ENCODE measurements at places on chromosomes 13 and 19. TPM values are rescaled to one million over a fixed set of nuclear protein-coding genes. Genes with fewer than 3 reads are reported as not detected.

The SSC5D gene
- 47.8 TPM for total RNA-seq

The CD37 gene
- total RNA-seq: not detected

The KIR2DL4 gene
- total RNA-seq: not detected

The ZNF486 gene
- total RNA-seq: 2.1 TPM

The ZNF615 gene
- total RNA-seq: 5.7 TPM

The SOX1 gene
- total RNA-seq: not detected

The CD209 gene
- not detected for total RNA-seq

DNA sequence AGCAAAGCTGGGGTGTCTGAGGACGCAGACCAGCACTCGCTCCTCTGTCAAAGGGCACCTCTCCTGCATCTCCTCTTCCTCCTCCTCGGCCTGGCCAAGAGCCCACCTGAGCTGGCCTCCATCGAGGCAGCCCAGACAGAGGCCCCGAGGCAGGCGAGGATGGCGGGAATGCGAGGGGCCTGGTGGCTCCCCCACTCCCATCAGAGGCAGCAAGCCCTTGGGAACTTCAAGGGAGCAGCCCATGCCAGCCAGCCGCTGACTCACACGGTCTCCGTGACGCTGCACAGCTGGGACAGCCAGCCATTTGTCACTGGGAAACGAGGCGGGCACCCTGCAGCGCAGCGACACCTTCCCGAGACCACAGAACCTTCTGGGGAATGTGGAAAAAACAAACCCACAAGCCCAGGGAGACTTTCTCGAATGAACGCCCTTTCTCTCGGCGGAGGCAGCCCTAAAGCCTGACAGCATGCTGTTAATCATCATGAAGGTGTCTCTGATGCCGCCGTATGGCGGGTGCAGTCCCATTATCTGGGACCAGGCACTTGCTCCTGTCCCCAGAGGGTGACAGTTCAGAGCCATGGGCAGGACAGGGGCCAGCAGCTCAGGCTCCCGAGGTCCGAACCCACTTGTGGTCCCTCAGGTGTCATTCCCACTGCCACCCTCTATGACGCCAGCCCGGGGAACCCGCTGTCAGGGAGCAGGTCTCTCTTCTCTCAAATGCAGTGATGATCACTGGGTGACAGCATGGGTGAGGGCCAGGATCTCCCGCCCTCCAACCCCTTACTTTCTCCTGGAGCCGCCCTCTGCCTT is 53.0 kb downstream of the PEPD start:
- H3K27me3 ChIP-seq: peaks cover 1% of the 10 kb centered on the region
- no peak overlapping the region for H3K27ac ChIP-seq
- H3K4me1 ChIP-seq: peaks cover 29% of the 10 kb centered on the region
- no peaks in the 10 kb centered on the region for H3K36me3 ChIP-seq

GRCh38 chr13:46587807-46588418 is 34.9 kb downstream of the LRCH1 start:
- no peaks in the 10 kb centered on the region for H3K36me3 ChIP-seq
- DNase-seq: no peak
- H3K27me3 ChIP-seq: no peaks in the 10 kb centered on the region
- no peak overlapping the region for H3K27ac ChIP-seq
- H3K4me3 ChIP-seq: no peak overlapping the region

GRCh38 chr13:50732712-50733111 is 110.8 kb downstream of the DLEU7 start:
- DNase-seq: peak; percentile 77
- peaks cover 5% of the 10 kb centered on the region for H3K27me3 ChIP-seq
- H3K4me3 ChIP-seq: no peak overlapping the region
- H3K36me3 ChIP-seq: no peaks in the 10 kb centered on the region

GRCh38 chr13:98984118-98984517 is 6.3 kb upstream of the DOCK9 start:
- H3K27me3 ChIP-seq: peaks cover 2% of the 10 kb centered on the region
- DNase-seq: no peak
- H3K27ac ChIP-seq: 0 out of 2 replicates have a peak overlapping the region, but pooled peaks have one; percentile 8
- no peak overlapping the region for H3K4me3 ChIP-seq
- no peaks in the 10 kb centered on the region for H3K36me3 ChIP-seq

- H3K27ac ChIP-seq: peak overlapping the region; percentile 49
- H3K27me3 ChIP-seq: no peaks in the 10 kb centered on the region
- H3K4me1 ChIP-seq: peaks cover 53% of the 10 kb centered on the region
Observed at GRCh38 chr13:94233837-94234236, 245.6 kb downstream of the DCT start.

- H3K27me3 ChIP-seq: no peaks in the 10 kb centered on the region
- no peaks in the 10 kb centered on the region for H3K4me1 ChIP-seq
- no peaks in the 10 kb centered on the region for H3K36me3 ChIP-seq
- H3K27ac ChIP-seq: no peak overlapping the region
Observed at GRCh38 chr13:69389899-69390298, 717.7 kb upstream of the ATXN8OS start.

DNA sequence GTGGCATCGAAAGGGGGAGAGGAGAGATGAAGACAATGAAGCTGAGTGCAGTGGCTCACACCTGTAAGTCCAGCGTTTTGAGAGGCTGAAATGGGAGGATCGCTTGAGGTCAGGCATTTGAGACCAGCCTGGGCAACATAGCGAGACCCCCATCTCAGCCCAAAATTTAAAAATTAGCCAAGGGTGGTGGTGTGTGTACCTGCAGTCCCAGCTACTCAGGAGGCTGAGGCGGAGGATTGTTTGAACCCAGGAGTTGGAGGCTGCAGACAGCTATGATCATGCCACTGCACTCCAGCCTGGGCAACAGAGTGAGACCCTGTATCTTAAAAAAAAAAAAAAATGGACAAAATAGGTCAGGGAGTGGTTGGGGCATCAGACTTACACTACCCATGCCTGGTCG is 7.6 kb downstream of the RDH8 start:
- H3K27me3 ChIP-seq: peaks cover 3% of the 10 kb centered on the region
- H3K36me3 ChIP-seq: no peaks in the 10 kb centered on the region
- peaks cover 10% of the 10 kb centered on the region for H3K4me1 ChIP-seq
- H3K4me3 ChIP-seq: no peak overlapping the region
- no peak for DNase-seq
- H3K27ac ChIP-seq: no peak overlapping the region

GRCh38 chr19:35908973-35909683 is 1.0 kb upstream of the TYROBP start:
- H3K27me3 ChIP-seq: no peaks in the 10 kb centered on the region
- H3K4me1 ChIP-seq: peaks cover 36% of the 10 kb centered on the region
- DNase-seq: no peak
- no peak overlapping the region for H3K4me3 ChIP-seq
- no peaks in the 10 kb centered on the region for H3K36me3 ChIP-seq

GRCh38 chr13:109719962-109720646 is 66.3 kb downstream of the IRS2 start:
- peaks cover 18% of the 10 kb centered on the region for H3K27me3 ChIP-seq
- H3K36me3 ChIP-seq: no peaks in the 10 kb centered on the region
- no peaks in the 10 kb centered on the region for H3K4me1 ChIP-seq
- no peak for DNase-seq

- H3K4me3 ChIP-seq: peak overlapping the region; percentile 38
- peak overlapping the region; percentile 85 for H3K27ac ChIP-seq
- no peaks in the 10 kb centered on the region for H3K36me3 ChIP-seq
- H3K4me1 ChIP-seq: peaks cover 41% of the 10 kb centered on the region
Observed at GRCh38 chr13:46296115-46296822, 84.5 kb downstream of the LRRC63 start.

Data from HFFc6 (cell line).